Activated T-helper 17 cell treated with anti-CD3 and anti-CD28 coated beads, Interleukin-2, amount 50 U/mL, for 72 hours (primary cell): ENCODE measurements at places on chromosomes 3 and 15.

DNA sequence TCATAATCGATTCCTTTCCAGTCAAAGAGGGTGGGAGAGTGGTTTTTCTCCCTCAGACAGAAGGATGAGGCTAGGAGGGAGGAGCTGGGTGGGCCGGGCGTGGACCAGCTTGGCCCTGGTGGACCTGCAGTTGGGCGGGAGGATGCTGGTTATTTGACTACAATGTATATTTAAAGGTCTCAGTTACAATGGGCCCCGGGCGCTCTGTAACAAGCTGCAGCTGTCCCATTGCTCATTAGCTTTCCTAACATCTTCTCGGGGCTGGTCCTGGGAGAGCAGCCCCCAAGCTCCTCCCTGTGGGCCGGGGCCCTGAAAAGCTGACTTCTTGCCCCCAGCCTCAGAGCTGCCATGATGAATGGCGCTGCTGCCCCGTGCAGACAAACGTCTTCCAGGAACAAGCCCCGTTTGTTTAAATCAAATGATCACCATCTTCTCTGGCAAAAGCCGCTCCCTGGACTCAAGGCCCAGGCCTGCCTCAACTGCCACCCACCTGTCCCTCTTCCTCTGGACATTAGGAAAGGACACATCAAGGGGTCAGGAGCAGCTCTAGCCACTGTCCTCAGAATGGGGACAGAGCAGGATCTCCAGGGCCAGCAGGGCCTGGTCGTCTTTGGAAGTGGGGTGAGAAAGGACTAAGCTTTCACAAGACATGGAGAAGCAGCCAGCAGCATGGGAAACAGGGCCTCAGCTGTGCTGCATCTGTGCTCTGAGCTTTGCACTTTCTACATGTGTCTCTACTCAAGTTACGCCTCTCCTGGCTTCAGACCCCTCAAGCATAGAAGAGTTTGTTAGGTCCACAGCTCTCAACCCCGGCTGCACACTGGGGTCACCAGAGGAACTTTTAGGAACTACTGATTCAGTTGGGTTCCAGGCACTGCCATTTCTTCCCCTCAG is 38.6 kb downstream of the MAGEF1 start:
- H3K36me3 ChIP-seq, result no peaks in the 10 kb centered on the region
- H3K4me3 ChIP-seq, result no peak overlapping the region
- H3K27ac ChIP-seq, result no peak overlapping the region
- no peaks in the 10 kb centered on the region for H3K4me1 ChIP-seq
- no peak for ATAC-seq

DNA sequence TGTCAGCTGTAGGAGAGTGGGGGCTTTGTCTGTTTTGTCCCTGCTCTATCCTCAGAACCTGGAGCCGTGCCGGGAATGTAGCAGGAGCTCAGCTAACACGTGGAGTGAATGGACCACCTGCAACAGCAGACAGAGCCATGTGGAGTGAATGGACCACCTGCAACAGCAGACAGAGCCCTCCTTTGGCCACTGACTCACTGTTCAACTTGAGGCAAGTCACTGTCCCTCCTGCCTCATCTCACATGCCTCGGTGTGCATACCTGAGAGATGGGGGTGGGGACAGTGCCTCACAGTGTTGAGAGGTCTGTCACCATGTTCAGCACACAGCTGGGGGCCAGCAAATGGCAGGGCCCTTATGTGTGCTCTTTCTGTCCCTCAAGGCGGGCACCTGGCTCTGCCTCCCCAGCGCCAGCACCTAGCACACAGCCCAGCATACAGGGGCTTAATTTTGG is 27.9 kb downstream of the FEM1B start:
- H3K36me3 ChIP-seq, result no peaks in the 10 kb centered on the region
- no peak for ATAC-seq
- no peak overlapping the region for H3K27ac ChIP-seq
- peaks cover 10% of the 10 kb centered on the region for H3K4me1 ChIP-seq
- H3K4me3 ChIP-seq, result no peak overlapping the region

- no peaks in the 10 kb centered on the region for H3K27me3 ChIP-seq
- ATAC-seq, result no peak
- H3K4me1 ChIP-seq, result no peaks in the 10 kb centered on the region
- no peaks in the 10 kb centered on the region for H3K36me3 ChIP-seq
- no peak overlapping the region for H3K27ac ChIP-seq
Observed at GRCh38 chr3:83649692-83650091, 1309.1 kb upstream of the CADM2 start.

- H3K36me3 ChIP-seq, result no peaks in the 10 kb centered on the region
- ATAC-seq, result peak; percentile 13
- H3K4me1 ChIP-seq, result peaks cover 28% of the 10 kb centered on the region
- no peak overlapping the region for H3K27ac ChIP-seq
- no peaks in the 10 kb centered on the region for H3K27me3 ChIP-seq
Observed at GRCh38 chr3:108331792-108332191, 35.4 kb downstream of the HHLA2 start.

- H3K4me3 ChIP-seq, result no peak overlapping the region
- H3K27ac ChIP-seq, result no peak overlapping the region
- H3K4me1 ChIP-seq, result no peaks in the 10 kb centered on the region
- no peaks in the 10 kb centered on the region for H3K36me3 ChIP-seq
- no peak for ATAC-seq
Observed at GRCh38 chr3:171916888-171917287, 73.7 kb downstream of the TMEM212 start.

- no peak overlapping the region for H3K4me3 ChIP-seq
- no peaks in the 10 kb centered on the region for H3K27me3 ChIP-seq
- ATAC-seq, result no peak
- H3K27ac ChIP-seq, result no peak overlapping the region
- H3K36me3 ChIP-seq, result no peaks in the 10 kb centered on the region
- H3K4me1 ChIP-seq, result no peaks in the 10 kb centered on the region
Observed at GRCh38 chr3:49648354-49649019, 25.7 kb upstream of the APEH start.

GRCh38 chr3:141454906-141455602 is 31.8 kb upstream of the RASA2 start:
- peak; percentile 90 for ATAC-seq
- H3K27me3 ChIP-seq, result no peaks in the 10 kb centered on the region

DNA sequence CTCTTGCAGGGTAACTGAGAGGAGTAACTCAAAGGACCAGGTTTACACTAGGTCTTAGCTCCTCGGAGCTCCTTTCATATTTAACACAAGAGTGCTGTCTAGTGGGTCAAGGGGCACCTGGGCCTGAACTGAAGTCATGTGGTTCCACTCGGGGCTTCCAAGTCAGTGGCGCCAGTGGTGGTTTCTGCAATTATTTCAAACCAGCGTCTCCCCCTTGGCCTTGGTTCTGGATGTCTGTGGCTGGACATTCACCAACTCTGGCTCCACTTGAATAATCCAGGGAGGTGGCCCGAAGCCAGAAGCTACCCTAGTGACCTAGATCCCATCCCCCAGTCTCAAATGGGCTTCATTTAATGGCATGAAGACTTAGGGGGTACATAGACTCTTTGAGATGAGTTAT is 144.3 kb upstream of the ADAMTS9 start:
- ATAC-seq, result no peak
- no peak overlapping the region for H3K4me3 ChIP-seq
- no peaks in the 10 kb centered on the region for H3K4me1 ChIP-seq

GRCh38 chr15:90981681-90982080 is 12.7 kb downstream of the PRC1 start:
- no peak overlapping the region for H3K4me3 ChIP-seq
- no peak for ATAC-seq
- H3K27me3 ChIP-seq, result no peaks in the 10 kb centered on the region
- H3K27ac ChIP-seq, result peak overlapping the region; percentile 9

DNA sequence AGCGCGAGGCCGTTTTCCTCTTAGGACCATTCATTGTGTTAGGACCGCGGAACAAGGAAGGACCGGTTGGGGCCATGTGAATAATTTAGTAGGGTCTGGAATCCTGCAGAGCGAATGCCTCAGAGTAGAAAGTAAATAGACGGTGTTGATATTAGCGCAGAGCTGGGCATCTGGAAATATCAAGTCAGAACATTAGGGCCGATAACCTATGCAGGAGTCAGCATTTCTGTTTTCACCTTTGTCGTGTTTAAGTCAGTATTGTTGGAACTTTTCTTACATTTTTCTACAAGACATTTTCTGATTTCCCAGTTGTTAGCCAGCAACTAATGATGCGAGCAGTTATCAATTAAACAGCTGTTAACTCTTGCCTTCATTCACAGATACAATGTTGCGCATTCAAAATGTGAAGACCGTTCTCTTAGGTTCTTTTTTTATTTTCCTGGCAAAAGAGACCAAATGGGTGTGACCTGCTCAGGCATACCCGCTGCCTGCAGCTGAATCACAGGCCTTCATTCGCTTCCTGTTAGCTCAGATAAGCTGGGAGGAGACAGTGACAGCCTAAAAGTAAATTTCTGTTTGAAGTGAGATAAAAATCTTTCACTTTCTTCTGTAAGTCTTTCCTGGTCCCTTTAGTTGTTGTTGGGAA is 966 bp upstream of the PKM start:
- H3K4me1 ChIP-seq, result peaks cover 12% of the 10 kb centered on the region
- peak overlapping the region; percentile 99 for H3K27ac ChIP-seq
- H3K27me3 ChIP-seq, result no peaks in the 10 kb centered on the region
- ATAC-seq, result no peak
- peak overlapping the region; percentile 98 for H3K4me3 ChIP-seq

DNA sequence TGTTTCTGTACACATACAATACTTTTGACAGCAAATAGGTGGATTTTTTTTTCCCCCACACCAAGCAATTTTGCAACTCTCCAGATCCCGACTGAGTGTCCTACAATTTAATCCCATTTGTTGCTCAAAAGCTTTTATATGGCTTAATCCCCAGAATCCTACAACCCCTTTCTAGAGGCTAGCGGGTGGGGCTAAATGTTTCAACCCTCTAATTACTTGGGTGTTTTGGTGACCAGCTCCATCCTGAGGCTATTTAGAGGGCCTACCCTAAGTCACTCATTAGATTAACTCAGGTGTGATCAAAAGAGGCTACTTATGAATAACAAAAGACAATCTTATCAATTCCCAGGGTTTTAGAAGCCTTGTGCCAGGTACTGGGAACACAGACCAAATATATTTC is 21.0 kb upstream of the FBXL2 start:
- H3K4me3 ChIP-seq, result no peak overlapping the region
- H3K36me3 ChIP-seq, result no peaks in the 10 kb centered on the region
- H3K4me1 ChIP-seq, result no peaks in the 10 kb centered on the region
- H3K27me3 ChIP-seq, result peaks cover 5% of the 10 kb centered on the region

DNA sequence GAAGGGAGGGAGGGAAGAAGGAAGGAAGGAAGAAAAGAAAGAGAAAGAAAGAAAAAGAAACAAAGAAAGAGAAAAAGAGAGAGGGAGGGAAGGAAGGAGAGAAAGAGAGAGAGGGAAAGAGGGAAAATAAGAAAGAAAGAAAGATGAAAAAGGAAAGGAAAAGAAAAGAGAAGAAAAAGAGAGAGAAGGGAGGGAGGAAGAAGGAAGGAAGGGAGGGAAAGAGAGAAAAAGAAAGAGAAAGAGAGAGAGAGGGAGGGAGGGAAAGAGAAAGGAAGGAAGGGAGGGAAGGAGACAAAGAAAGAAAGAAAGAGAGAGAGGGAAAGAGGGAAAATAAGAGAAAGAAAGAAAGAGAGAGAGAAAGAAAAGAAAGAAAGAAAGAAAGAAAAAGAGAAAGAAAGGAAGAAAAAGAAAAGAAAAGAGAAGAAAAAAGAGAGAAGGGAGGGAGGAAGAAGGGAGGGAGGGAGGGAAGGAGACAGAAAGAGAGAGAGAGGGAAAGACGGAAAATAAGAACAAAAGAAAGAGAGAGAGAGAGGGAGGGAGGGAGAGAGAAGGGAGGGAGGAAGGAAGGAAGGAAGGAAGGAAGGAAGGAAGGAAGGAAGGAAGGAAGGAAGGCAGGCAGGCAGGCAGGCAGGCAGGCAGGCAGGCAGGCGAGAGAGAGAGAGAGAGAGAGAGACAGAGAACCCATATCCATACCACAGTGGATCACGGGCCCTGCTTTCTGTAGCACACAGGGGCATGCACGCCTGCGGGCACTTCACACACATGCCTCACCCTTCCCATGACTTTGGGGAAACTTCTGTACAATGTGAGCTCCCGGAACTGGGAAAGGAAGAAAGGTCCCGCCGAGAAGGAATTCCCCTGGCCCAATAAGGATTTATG is 52.5 kb downstream of the ADCY5 start:
- H3K4me3 ChIP-seq, result no peak overlapping the region
- no peaks in the 10 kb centered on the region for H3K4me1 ChIP-seq
- no peak overlapping the region for H3K27ac ChIP-seq

- no peaks in the 10 kb centered on the region for H3K4me1 ChIP-seq
- H3K36me3 ChIP-seq, result no peaks in the 10 kb centered on the region
- ATAC-seq, result no peak
- H3K4me3 ChIP-seq, result no peak overlapping the region
Observed at GRCh38 chr15:81255958-81256320, 59.3 kb downstream of the IL16 start.

DNA sequence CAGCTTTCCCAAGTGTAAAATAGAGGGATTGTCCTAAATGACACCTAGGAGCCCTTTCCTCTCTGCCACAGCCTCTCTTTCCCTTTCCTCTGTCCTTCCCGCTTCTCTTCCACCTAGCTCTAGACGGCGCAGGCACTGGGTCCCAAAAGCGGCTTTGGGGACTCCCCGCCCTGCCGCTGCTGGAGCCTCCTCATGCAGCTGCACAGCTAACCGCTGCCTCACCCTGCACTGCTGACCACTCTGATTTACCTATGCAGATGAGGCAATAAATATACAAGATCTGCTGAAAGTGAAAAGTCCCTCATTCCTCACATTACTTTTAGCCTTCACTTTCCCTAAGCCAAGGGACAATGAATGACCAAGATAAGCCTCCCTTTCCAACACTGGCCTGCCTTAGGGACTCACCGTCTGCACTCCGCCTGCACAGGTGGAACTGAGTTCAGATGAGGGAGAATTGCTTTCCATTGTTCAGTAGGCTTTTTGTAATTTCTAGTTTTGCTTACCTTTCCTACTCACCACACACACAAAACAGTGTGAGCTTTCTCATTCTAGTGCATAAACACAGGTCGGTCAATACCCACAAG is 197.5 kb upstream of the BCL6 start:
- H3K27me3 ChIP-seq, result no peaks in the 10 kb centered on the region
- H3K27ac ChIP-seq, result no peak overlapping the region
- H3K4me3 ChIP-seq, result no peak overlapping the region
- no peaks in the 10 kb centered on the region for H3K4me1 ChIP-seq
- no peak for ATAC-seq

DNA sequence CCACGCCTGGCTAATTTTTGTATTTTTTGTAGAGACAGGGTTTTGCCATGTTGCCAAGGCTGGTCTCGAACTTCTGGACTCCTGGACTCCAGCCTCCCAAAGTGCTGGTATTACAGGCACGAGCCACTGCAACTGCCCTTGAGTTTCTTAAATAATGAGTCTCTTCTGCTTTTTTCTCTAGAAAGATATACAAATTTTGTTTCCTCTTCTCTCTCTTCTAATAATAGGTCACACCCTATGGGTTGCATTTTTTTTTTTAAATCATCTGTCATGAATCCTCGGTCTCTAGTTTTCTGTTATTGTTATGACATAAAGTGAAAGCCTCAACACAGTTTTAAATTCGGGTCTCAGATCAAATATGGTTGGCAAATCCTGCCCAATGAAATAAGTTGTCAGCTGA is 111.2 kb downstream of the IL12A start:
- no peak for ATAC-seq
- peaks cover 11% of the 10 kb centered on the region for H3K27me3 ChIP-seq
- H3K36me3 ChIP-seq, result no peaks in the 10 kb centered on the region
- H3K27ac ChIP-seq, result no peak overlapping the region
- no peaks in the 10 kb centered on the region for H3K4me1 ChIP-seq
- no peak overlapping the region for H3K4me3 ChIP-seq
